ENCODE measurements at places on chromosomes 3 and 15.

DNA sequence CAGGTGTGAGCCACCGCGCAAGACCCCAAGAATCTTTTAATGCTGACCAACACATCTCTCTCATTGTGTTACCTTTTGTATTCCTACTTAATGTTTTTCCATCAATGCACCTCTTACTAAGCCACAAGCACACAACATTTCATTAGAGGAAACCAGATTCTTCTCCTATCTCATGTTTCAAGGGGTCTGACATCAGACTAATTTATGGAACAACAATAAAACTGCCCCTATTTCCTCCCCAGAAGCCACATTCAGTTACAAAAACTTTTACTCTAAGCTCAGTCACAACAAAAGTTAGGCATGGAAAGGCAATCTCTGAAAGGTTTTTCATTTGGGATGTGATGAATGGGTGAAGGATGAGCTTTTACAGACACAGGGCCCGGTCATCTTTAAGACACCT is 251.8 kb downstream of the MAGI1 start:
- DNase-seq: no peak

- DNase-seq: no peak
These were observed 18.6 kb upstream of the SENP7 start for GRCh38 chr3:101531473-101532086.

DNA sequence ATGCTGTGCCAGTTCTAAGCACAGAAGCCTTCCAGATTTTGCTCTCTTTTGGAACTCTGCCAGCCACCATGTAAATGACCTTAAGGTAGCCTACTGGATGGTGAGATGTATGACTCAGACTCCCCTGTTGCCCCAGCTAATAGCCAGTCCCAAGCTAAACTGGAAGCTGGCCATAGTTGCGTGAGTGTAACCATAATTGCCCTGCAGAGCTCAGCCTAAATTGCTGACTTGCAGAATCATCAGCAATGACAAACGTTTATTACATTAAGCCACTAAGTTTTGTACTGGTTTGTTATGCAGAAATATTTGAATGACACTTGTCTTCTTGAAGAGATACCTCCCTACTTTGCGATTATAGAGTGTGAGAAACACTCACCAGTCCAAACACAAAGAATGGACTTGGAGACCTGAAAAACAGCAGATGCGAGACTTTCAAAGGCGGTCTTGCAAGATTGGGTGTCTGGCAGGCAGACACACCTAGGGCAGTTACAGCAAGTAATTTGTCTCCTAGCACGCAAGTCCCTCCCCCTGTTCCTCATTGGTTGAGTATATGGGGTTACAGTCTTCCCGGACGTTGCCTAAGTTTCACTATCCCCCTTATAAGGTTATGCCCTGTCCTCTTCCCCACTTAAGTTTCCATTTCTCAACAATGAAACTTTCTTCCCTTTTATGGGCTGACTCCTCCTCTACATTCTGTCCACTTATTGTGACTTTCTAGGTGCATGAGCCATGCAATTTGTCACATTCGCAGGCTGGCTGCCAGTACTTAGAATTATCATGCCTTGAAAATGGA is 83.6 kb upstream of the XCR1 start:
- no peak for DNase-seq

GRCh38 chr15:45274636-45275380 is 22.8 kb downstream of the SLC28A2 start:
- no peak for DNase-seq

DNA sequence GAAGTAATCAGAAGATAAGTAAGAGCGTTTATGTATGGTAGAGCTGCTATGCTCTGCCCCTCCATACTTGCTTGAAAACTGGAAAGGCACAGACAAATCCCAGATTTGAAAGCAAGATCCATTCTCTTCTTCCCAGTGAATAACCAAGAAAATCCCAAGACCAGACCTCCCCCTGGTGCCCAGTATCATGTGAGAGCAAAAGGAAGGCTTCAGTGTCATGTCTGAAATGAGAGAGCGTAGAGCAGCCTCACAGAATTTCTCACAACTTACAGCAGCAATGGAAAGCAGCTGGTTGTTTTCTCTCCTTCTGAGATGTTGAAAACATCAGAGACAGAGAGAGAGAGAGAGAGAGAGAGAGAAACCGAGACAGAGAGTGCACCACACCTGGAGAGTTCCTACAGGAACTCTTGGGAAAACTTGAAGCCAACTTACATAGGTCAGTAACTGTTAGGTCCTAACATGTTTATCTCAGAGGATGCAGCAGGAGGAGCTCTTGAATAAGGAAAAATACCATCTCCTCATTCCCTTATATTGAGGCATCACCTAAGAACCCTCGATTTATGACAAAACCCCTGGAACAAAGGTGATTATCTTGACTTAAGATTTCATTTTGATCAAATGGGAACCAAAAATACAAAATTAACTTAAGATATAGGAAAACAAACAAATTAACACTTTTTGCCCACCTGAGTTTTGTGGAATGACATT is 273.3 kb downstream of the NSUN3 start:
- DNase-seq: no peak

DNA sequence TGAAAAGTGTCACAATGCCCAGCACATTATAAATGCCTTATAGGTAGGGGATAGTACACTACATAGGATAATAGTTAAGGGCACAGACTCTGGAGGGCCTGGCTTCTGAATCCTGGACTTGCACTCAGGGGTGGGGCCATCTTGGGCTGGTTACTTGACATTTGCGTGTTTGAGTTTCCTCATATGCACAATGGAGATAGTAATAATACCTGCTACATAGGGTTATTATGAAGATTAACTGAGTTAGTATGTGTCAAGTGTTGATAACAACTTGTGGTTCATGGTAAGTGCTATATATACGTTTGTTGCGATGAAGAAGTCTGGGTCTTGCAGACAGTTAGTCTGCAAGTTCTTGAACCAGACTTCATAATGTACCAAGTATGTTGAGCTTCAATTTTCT is 37.0 kb downstream of the MITF start:
- DNase-seq: no peak

- no peak for DNase-seq
These were observed 54.4 kb downstream of the ROPN1B start for GRCh38 chr3:126023390-126023789.

DNA sequence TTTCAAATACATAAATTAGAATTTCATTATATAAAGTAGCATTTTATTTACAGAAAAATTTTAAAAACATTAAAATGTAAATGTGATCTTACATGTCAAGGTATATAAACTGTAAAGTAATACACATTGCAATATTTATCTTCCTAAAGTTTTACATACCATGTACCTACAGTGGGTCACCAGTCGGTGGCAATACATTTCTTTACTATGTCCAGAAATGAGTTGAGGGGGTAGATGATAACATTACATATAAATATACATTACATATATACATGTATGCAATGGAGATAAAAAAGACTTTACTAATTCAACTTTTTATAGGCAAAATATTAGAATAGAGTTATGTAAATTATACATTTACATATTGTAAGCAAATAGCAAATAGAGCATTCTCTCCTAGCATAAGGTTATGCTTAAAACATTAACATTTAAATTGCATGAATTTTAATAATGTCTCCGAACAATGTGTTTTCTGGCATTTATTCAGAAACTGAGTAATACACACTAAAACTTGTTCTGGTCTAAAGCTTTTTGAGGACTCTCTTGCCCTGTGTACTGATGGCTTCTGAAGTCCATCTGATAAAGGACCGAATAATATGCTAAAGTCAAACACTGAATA is 93.3 kb upstream of the NLGN1 start:
- DNase-seq: no peak

- DNase-seq: no peak
These were observed 32.2 kb downstream of the CD276 start for GRCh38 chr15:73716417-73716816.

GRCh38 chr3:33991673-33992072 is 193.2 kb downstream of the PDCD6IP start:
- no peak for DNase-seq

DNA sequence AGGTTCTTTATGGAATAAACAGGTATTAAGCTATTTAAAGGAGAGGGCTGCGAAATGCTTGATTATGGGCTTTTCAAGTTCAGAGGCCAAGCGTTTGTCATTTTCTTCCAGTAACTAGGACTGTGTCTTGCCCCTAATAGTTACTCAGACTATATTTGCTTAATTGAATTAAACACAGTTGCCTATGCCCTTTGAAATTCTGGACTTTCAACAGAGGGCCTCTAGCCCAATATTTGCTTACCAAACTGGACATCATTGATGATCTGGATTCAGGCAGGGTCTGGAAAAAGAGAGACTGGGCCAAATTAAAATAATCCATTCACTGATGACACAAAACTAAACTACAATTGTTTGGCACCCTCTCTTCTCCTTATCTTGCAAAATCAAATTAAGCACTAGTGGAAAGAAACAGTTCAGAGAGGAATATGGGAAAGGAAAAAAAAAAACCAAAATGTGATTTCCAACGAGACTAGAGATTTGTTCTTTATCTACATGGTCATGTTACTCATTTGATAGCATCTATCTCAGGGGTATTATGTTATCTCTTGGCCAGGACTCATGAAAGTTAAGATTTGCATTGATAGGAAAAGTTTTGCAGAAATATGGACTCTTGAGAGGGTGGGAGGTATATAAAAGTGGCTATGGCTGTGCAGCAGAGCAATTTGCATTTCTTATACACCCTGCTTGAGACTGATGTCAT is 75.1 kb upstream of the TSEN2 start:
- DNase-seq: no peak

GRCh38 chr15:63986751-63987341 is 59.4 kb downstream of the DAPK2 start:
- no peak for DNase-seq

DNA sequence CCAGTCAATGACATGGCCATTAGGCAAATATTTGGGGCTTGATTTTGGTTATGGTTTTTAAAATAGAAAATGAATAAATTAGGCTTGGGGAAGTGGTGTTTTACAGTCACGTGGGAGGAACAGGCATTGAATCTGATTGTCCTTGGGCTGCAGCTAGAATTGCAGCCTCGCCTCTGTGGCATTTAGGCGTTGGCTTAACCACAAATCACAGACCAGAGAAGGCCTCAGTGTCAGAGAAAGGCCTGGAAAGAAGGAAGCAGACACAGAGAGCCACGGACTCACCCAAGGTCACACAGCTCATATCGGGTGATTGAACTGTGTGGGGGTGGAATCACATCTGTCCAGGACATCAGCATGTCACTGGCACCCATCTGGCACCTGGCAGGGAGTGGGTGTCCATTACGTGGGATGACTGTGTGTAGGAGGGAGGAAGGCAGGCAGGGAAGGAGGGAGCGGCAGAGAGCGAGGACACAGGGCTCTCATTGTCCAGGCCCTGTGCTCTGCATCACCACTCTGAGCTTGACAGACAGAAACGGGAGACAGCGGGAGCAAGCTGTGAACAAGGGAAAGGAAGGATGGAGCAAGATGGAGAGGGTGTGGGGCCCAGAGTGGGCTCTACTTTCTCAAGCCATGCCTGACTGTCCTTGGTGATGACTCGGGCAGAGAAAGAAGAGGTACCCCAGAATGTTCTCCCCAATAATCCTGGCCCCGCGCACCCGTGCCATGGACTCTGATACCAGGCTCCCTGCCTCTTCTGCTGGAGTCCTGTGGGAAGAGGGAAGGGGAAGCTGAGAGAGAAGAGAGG is 186.4 kb downstream of the FAM43A start:
- no peak for DNase-seq

GRCh38 chr15:74156678-74157411 is 16.7 kb upstream of the ISLR start:
- no peak for DNase-seq

GRCh38 chr3:4996771-4997291 is 17.6 kb downstream of the BHLHE40 start:
- no peak for DNase-seq

- DNase-seq: no peak
These were observed 86.5 kb downstream of the PRICKLE2 start for GRCh38 chr3:64138656-64139375.

- no peak for DNase-seq
These were observed 28.3 kb upstream of the AP4E1 start for GRCh38 chr15:50880206-50880605.

GRCh38 chr3:15460891-15461531 is 33.6 kb downstream of the EAF1 start:
- no peak for DNase-seq

DNA sequence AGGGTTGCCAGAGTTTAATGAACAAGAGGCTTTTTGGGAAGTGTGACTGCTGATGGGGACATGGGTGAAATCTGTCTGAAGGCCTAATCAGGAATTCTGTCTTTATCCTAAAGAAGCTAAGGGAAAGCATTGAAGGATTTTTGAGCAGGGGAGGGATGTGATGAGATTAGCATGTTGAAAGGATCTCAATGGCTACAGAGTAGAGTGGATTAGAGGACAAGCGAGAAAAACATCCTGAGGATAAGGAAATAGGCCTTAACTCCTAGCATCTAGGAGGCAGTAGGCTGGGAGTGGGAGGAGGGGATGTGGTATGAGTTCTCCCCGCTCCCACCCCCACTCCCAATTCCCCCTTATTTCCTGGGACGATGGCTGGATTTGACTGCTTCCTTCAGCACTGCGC is 35.1 kb upstream of the SNTN start:
- DNase-seq: no peak

DNA sequence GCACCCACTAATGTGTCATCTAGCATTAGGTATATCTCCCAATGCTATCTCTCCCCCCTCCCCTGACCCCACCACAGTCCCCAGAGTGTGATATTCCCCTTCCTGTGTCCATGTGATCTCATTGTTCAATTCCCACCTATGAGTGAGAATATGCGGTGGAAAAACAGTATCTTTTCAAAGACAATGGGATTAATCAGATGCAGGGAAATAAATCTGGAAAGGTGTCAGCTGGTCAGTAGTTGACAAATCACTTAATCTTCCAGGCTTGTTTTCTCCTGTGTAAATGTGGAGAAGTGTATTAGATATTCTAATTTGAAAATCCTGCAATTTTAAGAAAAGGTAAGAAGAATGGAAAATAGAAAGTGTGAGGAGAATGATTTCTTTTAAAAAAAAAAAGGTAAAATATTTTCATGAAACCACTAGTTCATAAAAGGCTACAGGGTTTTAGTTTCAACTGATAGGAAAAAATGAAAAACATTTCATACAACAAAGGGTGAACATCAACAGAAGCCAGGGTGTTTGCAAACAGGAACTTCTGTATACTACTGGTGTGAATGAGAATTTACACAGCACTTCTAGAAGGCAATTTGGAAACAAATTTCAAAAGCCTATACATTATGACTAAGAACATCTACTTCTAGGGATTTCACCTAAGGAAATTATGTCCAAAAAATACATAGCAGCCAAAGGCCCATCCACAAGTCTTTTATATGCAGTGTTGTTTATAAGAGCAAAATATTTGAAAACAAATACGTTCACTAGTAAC is 113.5 kb downstream of the CBLB start:
- DNase-seq: no peak

DNA sequence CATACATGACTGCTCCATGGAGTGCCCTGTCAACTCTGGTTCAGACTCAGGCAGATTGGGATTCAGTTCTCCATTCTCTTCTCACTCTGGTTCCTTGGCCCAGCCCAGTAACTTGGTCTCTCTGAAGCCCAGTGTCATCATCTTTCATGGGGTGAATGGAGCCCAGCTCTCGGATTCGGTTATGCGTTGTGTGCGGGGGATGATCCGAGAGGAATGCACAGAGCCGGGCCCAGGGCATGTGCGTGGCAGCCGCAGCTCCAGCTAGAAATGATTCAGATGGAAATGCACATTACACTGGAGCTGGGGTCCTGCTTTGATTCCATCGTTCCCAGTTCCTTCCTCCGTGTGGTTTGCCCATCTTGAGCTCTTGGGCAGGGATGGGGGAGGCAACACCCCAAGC is 189.4 kb downstream of the FEZF2 start:
- DNase-seq: no peak

- DNase-seq: no peak
These were observed 48.5 kb upstream of the FURIN start for GRCh38 chr15:90819850-90820249.

- no peak for DNase-seq
These were observed 92.8 kb upstream of the TNFSF10 start for GRCh38 chr3:172616031-172616461.

- DNase-seq: no peak
These were observed 208.8 kb downstream of the ADAMTS17 start for GRCh38 chr15:100133001-100133400.
